Karpas-422 (cell line): ENCODE measurements at places on chromosomes 1 and 21.
A peak's percentile ranks its signal among the peaks of the same experiment; 100 is the strongest.

- DNase-seq = no peak
These were observed at the start of gene ZNF697 for GRCh38 chr1:119647734-119648619. TSS of gene ZNF697 (minus strand) at chr1:119648266. CDS start at chr1:119626100, 22,166 bp downstream.

- DNase-seq = peak; percentile 92
These were observed 9.1 kb upstream of the RAB7B start for GRCh38 chr1:206012086-206012859.

- DNase-seq = no peak
These were observed 98.1 kb downstream of the ADSS2 start for GRCh38 chr1:244353551-244354091.

GRCh38 chr1:36760081-36760480 lies 274.2 kb downstream of the GRIK3 start:
- no peak for DNase-seq

- DNase-seq = no peak
These were observed 78.3 kb upstream of the BARHL2 start for GRCh38 chr1:90795431-90795830.

GRCh38 chr1:189899686-189900425 lies 577.8 kb downstream of the BRINP3 start:
- no peak for DNase-seq

DNA sequence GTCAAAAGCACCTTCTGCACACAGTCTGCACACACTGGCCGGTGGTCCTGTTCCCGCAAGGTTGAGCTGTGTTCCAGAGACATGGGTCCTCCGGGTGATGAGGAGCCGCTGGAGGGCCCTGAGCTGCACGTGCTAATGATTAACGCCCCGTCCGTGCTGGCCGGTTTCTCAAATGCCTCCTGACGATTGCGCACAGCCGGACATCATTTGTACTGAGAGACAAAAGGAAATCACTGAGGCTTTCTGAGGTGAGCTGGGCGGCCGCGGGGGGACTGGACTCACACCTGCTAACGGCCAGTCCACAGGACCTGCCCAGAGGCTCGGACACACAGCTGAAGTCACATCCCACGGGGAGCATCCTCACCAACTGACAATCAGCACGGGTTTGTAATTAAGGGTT lies 29.2 kb downstream of the POFUT2 start:
- DNase-seq = no peak

DNA sequence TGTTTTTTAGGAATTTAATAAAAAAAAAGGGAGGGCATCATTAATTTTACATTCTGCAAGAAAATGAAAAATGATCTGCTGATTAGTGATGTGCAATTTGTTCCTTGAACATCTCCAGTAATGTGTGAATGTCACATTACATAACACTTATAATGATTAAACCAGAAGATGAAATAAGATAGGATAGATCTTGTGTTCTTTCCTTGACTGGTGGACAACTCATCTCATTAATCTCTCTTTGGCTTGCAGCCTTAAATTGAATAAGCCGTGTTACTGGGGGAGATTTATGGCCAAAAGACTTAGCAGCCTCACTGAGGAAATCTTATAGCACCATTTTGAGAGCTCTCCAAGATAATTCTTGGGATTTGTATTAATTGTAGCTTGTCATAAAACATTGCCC lies 217.2 kb downstream of the ST6GALNAC3 start:
- DNase-seq = no peak

DNA sequence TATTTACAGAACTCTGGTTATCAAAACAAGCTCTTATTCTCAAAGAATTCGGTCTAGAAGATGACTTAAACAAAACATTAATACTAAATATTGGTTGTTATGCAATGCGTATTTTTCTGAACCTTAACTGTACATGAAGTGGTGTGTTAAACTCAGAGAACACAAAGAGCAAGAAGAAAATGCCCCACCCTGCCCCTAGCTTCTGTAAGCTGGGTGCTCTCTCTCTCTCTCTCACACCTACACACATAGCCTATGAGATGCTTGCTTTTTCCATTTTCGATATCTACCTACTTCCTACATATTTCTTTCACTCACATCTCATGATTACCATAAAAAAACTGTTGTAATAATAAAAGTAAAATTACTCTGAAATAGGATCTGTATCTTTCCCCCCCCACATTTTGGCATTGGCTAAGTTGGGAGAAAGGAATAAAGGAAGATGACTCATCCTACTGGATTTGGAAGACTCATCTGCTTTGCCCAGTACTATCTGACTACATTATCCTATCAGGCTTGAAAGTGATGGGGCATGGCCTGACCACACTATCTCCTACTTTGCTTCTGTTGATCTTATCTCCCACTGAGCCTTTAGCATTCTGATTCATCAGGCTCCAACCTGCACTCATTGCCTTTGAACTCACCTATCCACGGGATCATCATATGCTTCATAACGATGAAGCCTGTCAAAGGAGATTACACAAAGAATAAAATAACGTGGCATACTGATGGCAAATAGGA lies 2.9 kb downstream of the CRYZ start:
- DNase-seq = no peak

GRCh38 chr1:38064197-38064903 lies 17.8 kb upstream of the POU3F1 start:
- no peak for DNase-seq

DNA sequence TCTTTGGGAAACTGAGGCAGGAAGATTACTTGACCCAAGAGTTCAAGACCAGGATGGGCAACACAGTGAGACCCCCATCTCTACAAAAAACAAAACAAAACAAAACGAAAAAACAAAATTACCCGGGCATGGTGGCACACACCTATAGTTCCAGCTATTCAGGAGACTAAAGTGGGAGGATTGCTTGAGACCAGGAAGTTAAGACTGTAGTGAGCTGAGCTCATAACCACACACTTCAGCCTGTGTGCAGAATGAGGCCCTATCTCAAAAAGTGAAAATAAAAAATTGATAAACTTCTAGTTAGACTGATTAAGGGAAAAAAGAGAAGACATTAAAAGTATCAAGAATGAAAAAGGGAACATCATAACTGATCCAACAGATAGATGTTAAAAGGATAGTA lies 154.0 kb downstream of the RHOU start:
- DNase-seq = no peak

- DNase-seq = peak; percentile 97
These were observed at the start of gene GPR3 for GRCh38 chr1:27392096-27392777. TSS of gene GPR3 (plus strand) at chr1:27392622. CDS start at chr1:27393799, 1,177 bp downstream.

DNA sequence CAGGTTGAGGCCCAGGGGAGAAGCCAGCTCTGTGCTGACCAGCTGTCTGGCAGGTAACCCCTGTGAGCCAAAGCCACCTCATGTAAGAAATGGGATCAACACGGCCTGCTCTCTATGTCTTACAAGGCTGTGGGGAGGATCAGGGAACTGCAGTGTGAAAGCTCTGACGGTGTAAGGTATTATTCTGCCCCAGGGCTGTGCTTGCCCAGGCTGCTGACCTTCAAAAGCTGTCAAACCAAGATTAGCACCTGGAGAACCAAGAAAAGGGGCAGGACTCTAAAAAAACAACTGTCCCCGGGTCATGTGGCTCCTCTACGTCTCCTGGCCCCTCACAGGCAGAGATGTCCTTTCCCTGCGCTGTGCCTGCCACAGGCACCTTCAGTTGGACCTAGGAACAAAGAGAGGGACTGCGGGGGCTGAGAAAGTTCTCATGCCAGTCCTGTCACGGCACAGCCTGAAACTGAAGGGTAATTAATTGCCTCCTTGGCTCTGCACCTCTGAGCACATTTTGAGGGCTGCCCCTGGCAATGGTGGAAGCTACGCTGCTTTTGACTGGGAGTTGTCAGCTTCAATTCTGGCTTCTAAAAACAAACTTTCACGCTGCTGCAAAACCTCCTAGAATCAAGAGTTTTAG lies 77.6 kb downstream of the PGBD5 start:
- DNase-seq = no peak

DNA sequence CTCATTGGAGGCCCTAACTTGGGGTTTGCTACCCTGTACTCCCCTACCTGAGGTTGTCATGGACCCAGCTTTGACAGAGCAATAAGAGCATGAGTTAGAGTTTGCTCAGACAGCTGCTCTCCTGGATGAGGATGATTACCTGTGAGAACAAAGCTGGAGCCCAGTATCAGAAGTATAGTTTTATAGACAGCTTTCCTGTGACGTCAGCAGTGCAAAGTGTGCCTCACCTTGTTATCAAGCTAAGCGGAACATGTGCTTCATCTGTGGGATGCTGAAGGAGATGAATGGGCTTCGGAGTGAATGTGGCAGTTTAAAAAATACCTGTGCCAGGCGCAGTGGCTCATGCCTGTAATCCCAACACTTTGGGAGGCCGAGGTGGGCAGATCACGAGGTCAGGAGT lies 5.4 kb upstream of the WDR47 start:
- DNase-seq = no peak

DNA sequence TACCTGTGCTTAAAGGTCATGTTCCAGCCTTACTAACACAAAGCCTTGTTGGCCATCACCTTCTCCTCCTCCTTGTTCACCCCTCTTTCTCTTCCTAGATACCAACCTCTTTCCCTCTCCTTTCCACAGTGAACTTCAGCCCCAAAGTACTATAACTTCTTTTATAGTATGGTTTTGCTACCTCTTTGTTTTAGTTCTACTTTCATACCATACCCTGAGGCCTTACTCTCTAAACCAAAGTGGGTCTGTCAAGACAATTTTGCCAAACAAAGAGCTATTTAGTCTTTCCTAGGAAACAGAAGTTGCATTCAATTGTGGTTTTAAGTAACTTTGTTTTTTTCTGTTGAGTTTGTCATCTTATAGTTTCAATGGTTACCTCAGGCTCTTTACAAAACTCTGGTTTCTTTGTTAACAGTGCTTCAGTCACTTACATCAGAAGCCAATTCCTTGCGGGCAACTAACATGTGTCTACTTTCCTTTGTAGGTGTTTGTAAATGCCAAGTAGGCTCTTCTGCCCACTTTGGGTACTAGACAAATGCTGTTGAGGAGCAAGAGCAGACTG lies 623.9 kb upstream of the PKN2 start:
- no peak for DNase-seq

DNA sequence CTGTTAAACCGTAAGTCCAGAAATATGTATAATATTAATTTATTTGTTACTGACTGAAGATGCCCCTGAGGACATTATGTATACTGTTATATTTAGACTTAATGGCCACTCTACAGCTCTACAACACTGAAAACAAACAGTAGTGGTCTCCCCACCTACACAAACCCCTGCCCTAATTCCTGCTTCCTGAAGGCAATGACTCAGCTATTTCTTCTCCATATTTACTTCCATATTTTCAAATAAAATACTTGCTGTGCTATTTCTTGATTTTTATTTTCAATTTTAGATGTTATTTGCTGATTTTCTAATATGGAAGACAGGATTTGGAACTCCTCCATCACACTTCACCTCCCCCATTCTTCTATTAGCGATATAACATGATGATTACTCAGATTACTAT lies 97.6 kb downstream of the PCNX2 start:
- no peak for DNase-seq

DNA sequence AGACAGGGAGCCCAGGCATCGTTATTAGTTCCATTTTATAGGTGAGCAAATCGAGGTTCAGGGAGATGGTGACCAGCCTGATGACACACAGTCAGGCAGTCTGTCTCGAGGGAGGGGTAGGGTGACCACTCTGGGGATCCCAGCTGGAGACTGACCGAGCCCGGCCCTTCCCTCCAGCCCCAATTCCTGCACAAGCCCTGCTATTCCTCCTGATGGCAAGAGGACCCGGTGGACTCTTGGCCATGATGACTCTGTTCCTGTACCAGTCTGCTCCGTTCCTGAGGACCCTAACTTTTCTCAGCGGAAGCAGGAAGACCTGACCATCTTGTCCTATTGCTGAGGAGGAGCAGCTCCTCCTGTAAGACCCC lies 391 bp downstream of the AGT start:
- DNase-seq = no peak

GRCh38 chr1:208085655-208086515 lies 158.3 kb downstream of the PLXNA2 start:
- DNase-seq = no peak

DNA sequence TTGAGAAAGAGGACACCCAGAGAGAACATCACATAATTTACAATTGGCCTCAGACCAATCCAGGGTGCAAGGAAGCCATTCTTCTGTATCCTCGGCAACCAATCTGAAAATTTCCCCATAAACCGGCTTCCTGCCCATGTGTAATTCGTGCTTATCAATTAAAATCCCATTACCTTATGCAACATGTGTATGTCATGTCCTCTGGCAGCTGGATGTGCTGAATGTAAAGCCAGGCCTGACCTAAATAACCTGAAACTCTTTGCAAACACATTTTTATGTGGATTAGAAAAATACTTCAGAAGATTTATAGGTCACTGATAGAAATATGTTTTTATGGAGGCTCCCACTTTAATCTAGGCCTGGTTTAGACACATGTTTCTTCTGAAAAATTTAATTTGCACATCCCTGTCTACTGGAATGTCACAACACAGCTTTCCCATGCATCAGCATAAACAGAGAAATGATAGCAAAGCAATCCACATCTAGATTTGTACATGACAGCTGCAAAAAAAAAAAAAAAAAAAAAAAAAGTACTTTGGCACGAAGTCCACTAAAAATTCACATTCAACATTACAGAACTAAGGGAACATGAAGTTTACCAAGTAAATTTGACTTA lies 69.4 kb upstream of the SAMSN1 start:
- DNase-seq = no peak

DNA sequence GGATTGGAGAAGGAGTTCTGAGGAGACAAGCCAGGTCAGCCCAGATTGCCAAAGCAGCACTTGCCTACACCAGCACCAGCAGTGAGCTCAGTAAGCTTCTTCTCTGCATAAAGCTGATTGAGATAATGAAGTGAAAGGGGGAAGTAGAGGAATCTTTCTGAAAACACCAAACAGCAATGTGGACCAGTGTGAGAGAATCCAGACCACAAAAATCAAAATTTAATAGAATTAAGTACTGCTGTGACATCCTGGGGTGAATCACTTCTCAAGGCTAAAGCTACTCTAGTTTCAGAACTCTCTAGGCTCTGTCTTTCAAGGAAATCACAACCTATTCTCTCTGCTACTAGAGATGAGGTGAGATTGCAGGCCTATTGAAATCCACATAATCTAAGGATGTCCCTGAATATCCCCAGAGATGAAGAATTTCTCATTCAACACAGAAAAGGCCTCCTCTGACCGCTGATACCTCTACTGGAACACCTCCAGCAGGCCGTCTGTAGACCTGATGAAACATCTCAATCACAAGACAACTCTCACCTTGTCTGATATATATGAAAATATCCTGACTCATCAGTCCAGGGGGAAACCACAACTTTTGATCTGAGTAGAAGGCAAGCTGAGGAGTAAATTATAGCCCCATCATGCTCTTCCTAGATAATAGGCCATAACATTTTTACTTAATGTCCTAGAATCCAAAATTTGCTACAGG lies at the start of gene FCRL4:
Gene FCRL4 (minus strand): TSS at position 127 of the 709 bp plus-strand sequence. CDS start 141 bp downstream, outside the sequence.
- no peak for DNase-seq

DNA sequence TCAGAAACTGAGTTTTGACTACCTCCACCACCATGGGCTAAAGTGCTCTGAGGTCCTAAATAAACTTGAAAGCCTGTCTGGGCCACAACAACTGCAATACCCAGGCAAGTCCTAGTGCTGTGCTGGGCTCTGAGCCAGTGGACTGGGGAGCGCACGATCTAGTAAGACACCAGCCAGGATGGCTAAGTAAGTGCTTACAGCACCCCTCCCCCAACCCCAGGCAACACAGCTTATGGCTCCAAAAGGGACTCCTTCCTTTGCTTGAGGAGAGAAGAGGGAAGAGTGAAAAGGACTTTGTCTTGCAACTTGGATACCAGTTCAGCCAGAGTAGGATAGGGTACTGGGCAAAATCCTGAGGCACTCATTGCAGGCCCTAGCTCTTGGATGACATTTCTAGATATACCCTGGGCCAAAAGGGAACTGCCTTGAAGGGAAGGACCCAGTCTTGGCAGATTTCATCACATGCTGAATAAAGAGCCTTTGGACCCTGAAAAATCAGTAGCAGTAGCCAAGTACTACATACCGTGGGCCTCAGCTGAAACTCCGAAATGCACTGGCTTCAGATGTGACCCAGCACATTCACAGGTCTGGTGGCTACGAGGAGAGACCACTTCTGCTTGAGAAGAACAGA lies 1.6 kb downstream of the C1orf105 start:
- DNase-seq = no peak
